Fibroblast of lung (primary cell): ENCODE measurements at places on chromosomes 16 and 17. TPM values are rescaled to one million over a fixed set of nuclear protein-coding genes. Genes with fewer than 3 reads are reported as not detected.
A peak's percentile ranks its signal among the peaks of the same experiment; 100 is the strongest.

DNA sequence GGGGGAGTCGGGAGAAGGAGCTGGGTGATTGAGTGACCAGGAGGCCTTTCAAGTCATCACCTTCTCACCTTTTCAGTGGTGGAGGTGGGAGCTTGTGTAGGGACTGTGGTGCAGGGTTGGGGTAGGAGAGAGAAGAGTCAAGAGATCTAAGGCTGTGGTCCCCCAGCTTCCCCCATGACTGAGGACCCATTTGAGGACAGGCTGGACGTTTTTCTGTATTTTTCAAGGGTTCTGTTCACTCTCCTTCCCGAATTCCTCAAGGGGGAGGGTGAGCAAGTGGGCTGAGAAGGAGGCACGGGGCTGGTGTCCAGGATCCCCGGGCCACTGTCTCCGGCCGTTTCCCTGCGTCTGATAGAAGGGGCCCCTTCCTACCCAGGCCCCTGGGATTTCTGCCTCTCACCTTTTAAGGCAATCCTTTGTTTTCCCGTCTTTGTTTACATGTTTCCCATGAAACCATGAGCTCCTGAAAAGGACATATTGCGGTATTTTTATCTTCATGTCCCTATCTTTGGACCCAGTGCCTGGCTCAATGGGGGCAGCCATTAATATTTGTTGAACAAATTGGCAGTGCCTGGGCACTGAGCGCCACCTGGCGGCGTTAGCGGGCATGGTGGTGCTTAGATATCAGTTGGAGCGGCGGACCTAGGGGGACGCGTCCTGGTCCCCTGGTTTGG lies 9.2 kb upstream of the CD300A start:
- DNase-seq = peak; percentile 20

DNA sequence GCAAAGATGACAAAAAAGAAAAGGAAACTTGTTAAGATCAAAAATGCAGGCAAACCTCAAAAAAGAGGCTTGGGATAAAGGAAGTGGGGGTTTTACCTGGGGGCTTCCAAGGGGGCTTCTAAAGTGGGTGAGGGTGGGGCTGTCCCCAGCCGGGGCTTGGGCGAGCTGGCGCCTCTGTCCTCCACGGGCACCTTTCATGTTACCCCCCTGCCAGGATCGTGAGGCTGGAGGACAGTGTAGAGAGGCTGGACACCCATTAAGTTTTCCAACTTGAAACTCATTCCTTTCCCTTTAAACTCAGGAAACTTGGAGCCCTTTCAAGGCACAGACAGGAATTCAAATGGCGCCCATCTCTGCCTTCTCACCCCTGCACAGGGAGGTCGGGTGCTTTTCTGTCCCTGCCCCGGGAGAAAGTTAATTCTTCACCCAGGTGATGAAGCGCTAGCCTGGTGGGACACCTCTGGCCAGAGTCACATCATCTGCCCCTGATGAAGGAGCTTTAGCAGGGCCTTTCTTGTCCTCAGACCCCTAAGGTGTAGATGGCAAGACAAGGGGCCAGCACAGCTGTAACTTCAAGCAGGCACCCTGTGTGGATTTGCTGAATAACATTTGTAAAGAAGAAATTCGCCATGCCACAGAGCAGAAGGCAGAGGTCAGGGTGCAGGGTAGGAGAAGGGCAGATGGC lies 87.3 kb downstream of the C16orf78 start:
- no peak for DNase-seq

The CISD3 gene
- 4.0 and 4.4 TPM in 2 replicates for total RNA-seq

DNA sequence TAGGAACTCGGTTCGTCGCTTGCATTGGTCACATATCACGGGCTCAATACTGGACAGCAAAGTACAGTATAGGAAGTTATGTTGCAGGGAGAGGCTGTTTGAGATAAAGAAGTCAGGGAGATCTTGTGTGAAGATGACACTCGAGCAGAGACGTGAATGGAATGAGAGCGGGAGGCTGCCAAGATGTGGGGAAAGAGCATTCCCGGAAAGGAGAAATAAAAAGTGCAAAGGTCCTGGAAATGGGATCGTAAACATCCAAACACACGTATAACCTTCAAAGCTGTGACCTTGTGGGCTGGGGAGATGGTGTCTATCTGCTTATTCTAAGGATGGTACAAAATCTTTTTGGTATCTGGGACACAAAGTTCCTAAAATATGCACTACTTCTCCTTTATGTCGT lies 43.0 kb upstream of the MYOCD start:
- DNase-seq = peak; percentile 59

GRCh38 chr16:7964744-7965143 lies 625.6 kb downstream of the TMEM114 start:
- no peak for DNase-seq

GRCh38 chr16:29992344-29992967 lies 3.0 kb downstream of the HIRIP3 start:
- DNase-seq = peak; percentile 63

- no peak for DNase-seq
These were observed 427 bp upstream of the TLCD3B start for GRCh38 chr16:30031477-30031918.

The TMC7 gene
- total RNA-seq = 0.51 and 1.5 TPM in 2 replicates

The CCL17 gene
- not detected in 2 replicates for total RNA-seq

The CDH8 gene
- under 0.01 TPM in 1 of 2 replicates, not detected in the other for total RNA-seq

GRCh38 chr16:77297996-77298395 lies 98.8 kb downstream of the SYCE1L start:
- DNase-seq = peak; percentile 70

The SLC35B1 gene
- 36.2 and 36.3 TPM in 2 replicates for total RNA-seq

The SLC16A11 gene
- under 0.01 and 0.17 TPM in 2 replicates for total RNA-seq

The MYL11 gene
- not detected in 2 replicates for total RNA-seq

- DNase-seq = peak; percentile 75
These were observed 5.7 kb downstream of the TRIM47 start for GRCh38 chr17:75872434-75873351.

GRCh38 chr16:79185711-79186110 lies 414.8 kb downstream of the MAF start:
- peak; percentile 17 for DNase-seq

DNA sequence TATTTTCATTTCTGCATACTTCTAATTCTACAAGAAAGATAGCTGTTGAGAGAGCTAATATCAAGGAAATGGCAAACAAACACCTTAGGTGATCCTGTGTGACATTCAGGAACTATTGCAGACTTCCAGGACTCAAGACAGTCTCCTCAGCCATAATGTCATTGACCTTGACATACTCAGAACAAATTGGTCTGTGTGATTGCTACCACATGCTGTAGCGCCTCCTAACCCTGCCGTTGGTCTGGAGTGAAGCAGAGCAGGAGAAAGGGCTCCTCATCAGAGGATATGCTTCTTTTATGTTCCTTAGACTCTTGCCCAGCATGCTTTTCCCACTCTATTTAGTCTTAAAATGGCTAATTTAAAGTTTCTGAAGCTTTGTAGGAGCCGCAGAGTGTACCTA lies 194.2 kb upstream of the TBX2 start:
- no peak for DNase-seq

DNA sequence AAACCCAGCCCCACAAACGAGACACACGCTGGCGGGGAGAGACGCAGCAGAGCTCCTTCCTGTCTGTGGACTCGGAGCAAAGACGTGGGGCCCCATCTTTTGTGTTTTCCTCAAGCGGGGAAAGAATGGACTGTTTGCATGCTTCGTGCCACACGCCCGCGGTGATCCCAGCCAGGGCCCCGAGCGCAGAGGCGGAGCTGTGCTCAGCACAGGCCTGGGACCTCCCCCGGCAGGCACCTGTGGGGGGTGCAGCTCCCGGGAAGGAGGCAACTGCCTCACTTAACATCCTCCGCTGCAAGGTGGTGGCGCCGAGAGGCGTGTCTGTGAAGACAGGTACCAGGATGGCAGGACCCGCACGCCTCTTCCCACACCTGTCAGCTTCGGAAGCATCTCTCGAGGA lies 19.1 kb downstream of the TRARG1 start:
- DNase-seq = no peak

DNA sequence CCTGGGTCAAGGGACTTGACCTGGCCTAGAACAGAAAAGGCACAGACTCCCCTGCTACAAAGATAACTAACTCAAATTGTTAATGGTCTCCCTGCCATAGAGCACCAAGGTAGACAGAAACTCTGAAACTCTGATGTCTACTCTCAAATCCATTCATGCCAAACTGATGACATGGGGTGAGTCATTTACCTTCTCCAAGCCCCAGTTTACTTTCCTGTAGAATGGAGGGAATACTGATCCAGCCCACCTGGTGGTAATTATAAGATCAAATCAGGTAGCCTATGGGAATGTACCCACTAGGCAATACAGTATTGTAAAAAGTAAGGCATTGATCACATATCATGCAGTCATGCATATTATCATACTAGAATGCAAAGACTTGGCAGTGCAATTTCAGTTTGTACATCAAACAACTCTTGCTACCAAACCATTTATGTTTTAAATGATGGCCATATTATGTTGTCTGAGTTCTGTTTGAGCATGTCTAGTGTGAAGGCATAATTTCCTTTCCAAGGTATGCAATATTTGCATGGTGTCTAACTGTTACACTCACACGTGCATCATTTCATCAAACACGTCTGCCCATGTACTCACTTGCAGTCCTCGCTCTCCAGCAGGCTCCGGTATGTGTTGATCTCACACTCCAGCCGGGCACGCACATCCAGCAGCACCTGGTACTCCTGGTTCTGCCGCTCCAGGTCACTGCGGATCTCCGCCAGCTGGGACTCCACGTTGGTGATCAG lies 3.0 kb downstream of the KRT31 start:
- no peak for DNase-seq

The PLEKHH3 gene
- total RNA-seq = 19.3 and 24.6 TPM in 2 replicates

The STX1B gene
- 1.3 and 2.1 TPM in 2 replicates for total RNA-seq

The ZNF624 gene
- total RNA-seq = 6.2 and 7.6 TPM in 2 replicates

GRCh38 chr17:51036084-51036483 lies 84.6 kb downstream of the SPAG9 start:
- no peak for DNase-seq

DNA sequence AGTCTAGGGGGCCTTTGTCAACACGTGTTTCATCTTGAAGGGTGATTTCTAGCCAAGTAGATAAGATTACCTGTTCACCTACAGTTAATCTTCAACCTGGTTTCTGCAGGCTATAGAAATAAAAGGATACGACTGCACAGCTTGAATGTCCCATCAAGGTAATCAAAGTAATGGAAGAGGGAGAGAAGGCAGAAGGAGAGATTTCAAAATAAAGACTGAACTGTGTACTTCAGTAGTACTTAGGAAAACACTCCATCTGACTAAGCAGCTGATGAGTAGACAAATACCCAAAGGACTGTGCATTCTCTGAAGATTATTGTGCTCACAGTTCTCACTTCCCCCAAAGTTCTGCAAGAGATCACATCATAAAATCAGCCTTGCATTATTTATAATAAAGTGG lies 5.8 kb upstream of the RFFL start:
- DNase-seq = no peak

DNA sequence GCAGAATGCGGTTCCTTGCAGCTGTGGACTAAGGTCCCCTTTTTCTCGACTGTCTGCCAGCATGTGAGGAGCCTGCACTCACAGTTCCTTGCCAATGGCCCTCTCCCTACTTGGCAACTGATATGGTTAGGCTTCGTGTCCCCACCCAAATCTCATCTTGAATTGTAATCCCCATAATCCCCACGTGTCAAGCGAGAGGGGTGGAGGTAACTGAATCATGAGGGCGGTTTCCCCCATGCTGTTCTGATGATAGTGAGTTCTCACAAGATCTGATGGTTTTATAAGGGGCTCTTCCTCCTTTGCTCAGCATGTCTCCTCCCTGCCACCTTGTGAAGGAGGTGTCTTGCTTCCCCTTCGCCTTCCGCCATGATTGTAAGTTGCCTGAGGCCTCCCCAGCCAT lies 19.9 kb downstream of the CIAPIN1 start:
- no peak for DNase-seq

GRCh38 chr16:1072526-1073261 lies at the start of gene SSTR5:
Gene SSTR5, plus strand, starts transcription at chr16:1072747. Its CDS starts 6,122 bp downstream, at chr16:1078869.
- no peak for DNase-seq

The TRIM16 gene
- 41.6 and 63.1 TPM in 2 replicates for total RNA-seq

DNA sequence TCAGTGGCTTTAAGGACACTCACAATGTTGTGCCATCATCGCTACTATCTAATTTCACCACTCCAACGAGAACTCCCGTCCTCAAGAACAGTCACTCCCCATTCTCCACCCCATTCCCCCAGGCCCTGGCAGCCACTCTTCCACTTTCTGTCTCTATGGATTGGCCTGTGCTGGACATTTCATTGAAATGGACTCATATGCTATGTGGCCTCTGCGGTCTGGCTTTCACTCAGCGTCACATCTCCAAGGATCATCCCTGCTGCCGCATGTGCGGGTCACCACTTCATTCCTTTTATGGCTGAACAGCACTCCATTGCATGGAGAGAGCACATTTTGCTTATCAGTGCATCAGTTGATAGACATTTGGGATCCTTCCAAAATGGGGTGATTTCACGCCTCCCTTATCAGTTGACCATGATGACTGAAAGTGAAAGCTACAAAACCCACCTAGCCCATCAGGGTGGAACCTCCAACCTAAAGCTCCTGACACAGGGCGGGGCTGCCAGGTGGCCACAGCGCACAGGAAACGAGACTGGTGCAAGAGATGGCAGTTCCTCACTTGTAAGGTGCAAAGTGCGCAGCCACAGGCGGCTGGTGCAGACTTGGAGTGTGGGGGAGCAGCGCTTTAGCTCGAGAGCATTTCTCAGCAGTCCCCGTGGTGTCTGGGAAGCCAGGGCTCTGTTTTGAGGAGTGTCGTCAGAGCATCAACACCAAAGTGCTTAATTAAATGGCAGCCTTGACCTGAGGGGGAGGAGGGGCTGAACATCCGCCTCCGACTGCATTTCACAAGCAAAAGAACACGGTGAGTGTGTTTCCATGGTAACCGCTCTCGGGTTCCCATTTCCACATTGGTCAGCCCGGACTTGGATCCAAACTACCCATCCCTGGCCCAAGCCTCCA lies 23.8 kb downstream of the COTL1 start:
- DNase-seq = peak; percentile 50

DNA sequence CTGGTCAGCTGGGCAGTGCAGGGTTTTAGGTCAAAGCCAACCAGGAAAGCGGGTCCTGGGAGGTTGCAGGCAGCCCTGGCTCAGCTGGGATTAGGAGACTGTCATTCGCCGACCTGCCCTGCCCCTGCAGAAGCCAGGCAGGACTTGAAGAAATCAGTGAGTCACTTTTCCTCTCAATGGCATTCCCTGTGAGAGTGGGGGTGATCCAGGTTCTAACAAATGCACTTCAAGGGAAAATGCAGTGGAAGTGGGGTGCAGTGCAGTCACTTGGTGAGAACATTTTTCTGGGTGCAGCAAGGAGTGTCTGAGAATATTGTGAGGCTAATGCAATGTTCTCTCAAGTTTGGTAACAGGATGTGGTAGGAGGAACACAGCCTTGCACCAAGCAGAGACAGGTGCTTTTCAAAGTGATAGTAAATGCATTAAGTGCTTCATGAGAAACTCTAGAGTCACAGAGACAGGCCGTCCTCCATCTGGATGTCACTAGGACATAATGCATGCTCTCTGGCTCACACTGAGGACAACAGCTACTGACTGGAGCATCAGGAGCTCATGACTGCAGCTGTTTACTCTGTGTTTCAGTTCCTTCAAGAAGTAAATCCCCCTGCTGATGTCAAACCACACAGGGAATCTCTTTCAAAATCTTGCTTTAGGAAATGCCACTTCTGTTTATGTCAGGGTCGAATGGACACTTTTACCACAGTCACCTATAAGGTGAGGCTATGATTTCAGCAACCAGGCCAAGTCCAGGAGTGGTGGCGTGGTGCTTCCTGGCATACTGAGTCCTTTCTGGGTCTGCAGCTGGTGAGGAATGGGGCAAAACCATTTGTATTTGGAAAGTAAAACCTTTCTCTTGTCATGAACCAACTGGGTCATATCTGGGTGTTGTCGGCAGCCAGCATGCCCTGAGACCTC lies 16.7 kb downstream of the CDK5R1 start:
- DNase-seq = peak; percentile 22

GRCh38 chr16:57935904-57936303 lies 35.0 kb downstream of the CNGB1 start:
- DNase-seq = no peak

The TBC1D3G gene
- total RNA-seq = not detected in 2 replicates
